ENCODE measurements at places on chromosomes 5 and 9.

- no peak for DNase-seq
These were observed 3.3 kb downstream of the FBN2 start for GRCh38 chr5:128534726-128535125.

DNA sequence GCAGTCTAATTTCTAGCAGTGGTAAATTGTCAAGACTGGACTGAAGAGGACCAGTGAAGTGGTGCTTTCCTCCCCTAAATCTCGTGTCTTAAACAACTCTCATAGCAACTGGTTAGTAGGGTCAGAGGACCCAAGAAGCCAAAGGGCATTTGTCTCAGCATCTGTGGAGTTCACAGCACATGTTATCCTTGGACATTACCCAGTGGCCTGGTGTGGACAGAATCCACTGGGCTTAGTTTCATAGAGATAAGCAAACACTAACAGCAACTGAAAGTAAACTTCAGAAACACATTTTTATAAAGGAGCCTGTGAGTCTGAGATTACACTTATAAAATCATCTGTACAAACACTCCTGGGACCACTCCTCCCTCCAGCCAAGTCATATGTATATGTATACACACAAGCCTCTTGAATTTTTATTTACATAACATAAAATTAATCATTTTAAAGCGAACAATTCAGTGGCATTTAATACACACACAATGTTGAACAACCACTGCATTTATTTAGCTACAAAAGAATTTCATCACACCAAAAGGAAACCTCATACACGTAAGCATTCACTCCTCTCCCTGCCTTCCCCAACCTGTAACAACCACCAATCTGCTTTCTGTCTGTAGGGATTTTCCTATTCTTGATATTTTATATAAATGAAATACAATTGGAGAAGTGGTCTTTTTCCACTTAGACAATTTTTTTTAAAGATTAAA lies 457.8 kb downstream of the RASEF start:
- no peak for DNase-seq

- no peak for DNase-seq
These were observed 232.9 kb downstream of the NFIB start for GRCh38 chr9:14080959-14081542.

DNA sequence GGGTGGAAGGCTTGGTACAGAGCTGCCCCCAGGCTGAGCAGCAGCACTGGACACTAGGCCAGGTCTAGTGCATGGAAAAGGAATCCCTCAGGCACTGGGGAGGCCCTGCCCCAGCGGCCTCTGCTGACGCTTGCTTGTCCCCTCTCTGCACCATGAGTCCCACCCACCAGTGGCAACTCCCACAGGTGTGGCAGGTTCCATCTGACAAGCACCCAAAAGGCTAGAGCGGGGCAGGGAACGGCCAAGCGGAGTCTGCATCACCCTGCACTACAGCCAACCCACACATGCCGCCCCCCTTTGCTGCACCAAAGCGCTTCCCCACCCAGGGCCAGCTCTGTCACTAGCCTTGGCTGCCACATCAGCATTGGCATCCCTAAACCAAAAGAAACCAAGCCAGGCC lies 115.2 kb upstream of the SARDH start:
- DNase-seq, result no peak

DNA sequence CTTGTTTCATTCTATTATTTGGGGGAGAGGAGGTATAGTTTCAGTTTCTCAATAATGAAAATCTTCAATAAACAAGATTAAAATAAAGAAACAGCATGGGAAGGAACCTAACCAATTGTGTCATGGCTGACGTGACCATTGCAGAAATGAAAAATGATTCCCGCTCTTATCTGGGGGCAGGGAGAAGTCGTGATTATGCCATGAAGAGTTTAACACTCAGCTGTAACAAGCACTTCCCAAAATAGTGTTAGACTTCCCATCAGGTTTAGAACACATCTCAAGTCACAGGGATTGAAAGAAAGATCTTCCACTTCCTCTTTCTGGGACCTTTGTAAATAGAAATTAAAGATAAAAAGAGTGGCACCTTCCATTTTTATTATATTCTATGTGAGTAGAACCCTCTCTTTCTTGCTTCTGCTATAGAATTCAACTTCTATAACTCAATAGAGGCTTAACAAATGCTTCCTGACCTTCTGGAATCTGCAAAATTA lies 122.2 kb downstream of the TRPM6 start:
- DNase-seq, result no peak
